GOT3 (cell line): ENCODE measurements at places on chromosomes 7 and 10.

DNA sequence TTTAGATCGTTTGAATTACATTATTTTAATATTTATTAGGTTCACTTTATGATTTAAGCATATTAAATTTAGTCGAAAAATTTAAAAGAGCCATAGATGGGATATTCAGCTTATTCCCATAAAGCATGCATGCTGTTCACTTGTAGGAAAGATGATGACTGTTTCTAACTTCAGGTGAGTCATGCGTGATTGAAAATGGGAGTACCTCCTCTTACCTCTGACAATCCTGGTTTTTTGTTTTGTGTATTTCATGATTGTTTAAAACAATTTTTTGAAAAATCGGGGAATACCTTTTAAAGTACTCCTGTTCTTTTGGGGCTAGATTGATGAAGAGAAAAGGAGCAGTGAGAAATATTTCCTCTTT lies 1.4 kb downstream of the TNKS2 start:
- no peak for DNase-seq

GRCh38 chr10:52818019-52818418 lies 45.4 kb upstream of the MBL2 start:
- no peak for DNase-seq

- no peak for DNase-seq
These were observed 133.6 kb upstream of the RET start for GRCh38 chr10:42943025-42943818.

DNA sequence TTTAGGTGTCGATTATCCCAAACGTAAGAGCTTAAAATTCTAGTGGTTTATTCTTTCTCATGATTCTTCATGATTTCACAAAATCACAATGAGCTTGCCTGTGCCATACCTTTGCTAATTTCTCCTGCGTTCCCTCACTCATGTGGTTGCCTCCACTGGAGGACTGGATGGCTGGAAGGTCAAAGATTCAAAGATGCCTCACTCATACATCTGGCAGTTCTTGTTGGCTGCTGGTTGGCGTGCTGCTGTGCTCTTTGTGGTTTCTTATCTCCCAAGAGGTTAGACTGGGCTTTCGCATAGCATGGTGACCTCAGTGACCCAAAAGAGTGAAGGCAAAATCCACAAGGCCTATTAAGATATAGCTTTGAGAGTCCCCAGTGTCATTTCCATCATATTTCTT lies 877.6 kb upstream of the AUTS2 start:
- DNase-seq: no peak

GRCh38 chr10:122249991-122250750 lies 20.9 kb upstream of the BTBD16 start:
- no peak for DNase-seq

GRCh38 chr10:76049581-76050290 lies 618.3 kb downstream of the LRMDA start:
- DNase-seq: no peak

GRCh38 chr7:106603346-106603745 lies 57.6 kb downstream of the CCDC71L start:
- no peak for DNase-seq

GRCh38 chr7:4739528-4739992 lies 35.9 kb upstream of the AP5Z1 start:
- no peak for DNase-seq

DNA sequence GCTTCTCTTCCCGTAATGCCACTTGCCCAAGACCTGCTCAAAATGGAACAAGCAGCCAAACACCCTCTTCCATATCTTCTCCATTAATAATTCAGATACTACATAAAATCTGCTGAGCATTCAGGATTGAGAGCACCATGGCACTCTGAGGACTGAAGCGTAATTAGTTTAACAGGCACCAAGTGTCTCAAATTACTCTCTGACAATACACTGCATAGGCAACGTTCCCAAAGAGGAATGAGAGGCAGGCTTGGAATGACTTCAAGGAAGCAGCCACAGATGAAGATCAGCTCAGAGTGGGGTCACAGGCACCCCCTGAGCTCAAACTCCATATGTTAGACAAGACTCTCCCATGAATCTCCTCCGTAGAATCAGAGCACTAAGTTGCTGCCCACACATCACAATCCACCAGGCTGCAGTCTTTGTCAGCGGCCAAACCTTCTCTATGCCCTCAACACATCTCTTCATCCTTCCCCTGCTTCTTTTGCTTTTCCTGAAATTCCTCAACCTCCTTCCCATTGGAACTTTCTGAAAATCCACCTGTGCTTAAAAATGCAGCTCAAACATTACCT lies 4.7 kb upstream of the ABLIM1 start:
- no peak for DNase-seq

- DNase-seq: no peak
These were observed 574 bp upstream of the IL6 start for GRCh38 chr7:22726345-22726906.

- DNase-seq: no peak
These were observed 28.6 kb downstream of the PPP3CB start for GRCh38 chr10:73467206-73467605.

DNA sequence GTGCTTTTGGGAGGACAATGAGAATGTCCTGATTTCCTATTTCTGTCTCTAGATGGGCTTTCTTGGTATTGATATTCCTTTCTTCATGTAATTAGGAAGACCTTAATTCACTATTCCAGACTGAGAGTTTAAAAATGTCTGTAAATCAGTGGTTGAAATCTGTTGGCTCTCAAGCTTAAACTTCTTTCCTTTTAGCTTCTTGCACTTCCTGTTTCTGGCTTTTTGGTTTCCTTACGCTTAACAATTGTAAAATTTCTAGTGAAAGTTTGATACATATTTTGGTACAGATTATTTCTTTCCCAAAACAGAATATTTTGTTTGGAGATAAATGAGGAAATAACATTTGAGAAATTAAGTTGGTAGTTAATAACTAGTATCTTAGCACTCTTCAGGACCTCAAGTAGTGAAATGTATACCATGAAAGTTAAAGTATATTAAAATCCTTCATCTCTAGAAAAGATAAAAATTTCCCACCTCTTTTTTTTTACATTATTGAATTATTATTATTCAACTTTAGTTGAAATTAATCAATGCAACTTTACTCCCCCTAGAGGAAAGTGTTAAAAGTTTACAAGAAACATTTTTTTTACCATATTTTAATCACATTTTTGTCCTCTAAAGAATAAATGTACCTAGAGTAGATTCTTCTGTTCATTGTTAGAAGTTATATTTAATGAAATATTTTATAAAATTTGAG lies 137.2 kb downstream of the PHTF2 start:
- DNase-seq: no peak

DNA sequence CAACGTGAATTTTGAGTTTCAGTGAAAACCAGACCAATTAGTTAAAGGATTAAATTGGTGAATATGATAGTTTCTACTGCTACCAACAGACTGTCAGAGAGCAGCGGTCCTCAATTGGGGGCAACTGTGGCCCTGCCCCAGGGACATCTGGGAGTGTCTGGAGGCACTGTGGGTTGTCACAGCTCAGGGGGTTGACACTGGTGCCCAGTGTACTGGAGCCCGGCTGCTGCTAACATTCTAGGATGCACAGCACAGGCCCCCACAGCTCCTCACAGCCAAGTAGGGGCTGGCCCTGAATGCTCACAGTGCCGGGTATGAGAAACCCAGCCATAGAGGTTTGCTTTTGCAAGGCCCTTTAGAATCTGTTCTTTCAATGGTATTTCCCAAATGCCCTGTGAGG lies 84.1 kb upstream of the CXCL12 start:
- DNase-seq: no peak

DNA sequence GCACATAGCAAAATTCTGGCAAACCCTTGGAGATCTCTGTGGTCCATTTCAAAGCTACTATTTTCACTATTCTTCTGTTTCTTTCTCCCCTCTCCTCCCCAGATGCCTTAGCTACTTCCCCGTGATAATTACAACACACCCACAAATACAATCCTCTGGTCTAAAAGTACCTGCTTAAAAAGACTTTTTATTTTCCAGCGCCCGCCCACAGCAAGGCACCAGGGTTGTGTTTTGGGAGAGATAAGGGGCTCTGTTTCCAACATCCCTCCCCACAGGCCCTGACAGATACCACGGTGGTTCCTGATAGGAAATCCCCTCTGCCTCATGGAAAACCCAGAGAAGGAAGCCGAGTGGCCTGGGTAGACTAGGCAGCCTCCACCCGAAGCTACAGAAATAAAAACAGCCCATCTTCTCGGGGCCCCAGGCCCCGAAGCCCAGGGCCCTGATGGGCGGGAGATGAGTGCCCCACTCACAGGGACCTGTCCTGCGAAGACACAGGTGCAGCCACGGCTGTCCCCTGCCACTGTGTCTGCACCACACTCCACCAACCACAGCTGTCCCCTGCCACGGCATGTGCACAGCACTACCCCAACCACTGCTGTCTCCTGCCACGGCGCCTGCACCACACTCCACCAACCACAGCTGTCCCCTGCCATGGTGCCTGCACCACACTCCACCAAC lies 19.7 kb downstream of the CALML5 start:
- no peak for DNase-seq

DNA sequence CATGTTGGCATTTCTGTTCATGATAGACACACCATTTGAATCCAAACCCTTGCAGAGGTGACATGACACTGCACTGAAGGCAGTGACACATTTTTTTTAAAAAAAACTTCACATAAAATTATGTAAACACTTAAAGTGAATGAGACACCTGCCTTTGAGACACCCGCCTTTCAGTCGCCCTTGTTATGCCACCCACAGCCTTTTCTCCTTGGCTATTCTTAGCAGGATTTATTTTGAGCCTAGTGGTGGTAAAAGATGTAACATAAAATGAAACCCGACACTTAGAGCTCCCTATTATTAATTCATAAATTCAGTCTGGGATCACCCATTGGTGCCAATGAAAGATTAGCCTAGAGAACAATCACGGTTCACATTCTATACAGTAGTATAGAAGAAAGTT lies 161.3 kb downstream of the DYNC1I1 start:
- no peak for DNase-seq

DNA sequence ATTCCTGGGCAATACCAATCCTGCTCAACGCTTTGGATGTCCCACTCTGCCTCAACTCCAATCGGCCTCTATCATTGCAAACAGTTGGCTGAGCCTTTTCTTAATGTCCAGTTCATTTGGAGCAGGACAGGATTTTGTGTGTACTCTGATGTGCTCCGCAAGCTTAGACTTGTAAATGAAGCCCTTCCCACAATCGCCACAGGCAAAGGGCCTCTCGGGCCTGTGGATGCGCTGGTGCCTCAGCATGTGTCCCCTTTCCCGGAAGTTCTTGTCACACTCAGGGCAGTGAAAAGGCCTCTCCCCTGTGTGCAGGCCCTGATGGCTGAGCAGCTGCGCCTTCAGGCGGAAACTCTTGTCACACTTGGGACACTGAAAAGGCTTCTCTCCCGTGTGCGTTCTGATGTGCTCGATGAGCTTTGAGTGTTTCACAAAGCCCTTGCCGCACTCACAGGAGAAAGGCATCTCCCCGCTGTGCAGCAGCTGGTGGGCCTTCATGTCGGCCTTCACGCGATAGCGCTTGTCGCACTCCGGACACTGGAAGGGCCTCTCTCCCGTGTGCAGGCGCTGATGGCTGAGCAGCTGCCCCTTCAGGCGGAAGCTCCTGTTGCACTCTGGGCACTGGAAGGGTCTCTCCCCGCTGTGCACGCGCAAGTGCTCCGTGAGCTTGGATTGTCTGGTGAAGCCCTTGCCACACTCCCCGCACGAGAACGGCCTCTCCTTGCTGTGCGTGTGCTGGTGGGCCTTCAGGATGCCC lies 20.0 kb downstream of the ZNF786 start:
- DNase-seq: no peak

GRCh38 chr7:116327752-116328151 lies 117.4 kb downstream of the TES start:
- DNase-seq: no peak

- DNase-seq: no peak
These were observed 214.7 kb downstream of the MAD1L1 start for GRCh38 chr7:2017914-2018568.

GRCh38 chr10:113454341-113455061 lies 98.4 kb upstream of the HABP2 start:
- no peak for DNase-seq

DNA sequence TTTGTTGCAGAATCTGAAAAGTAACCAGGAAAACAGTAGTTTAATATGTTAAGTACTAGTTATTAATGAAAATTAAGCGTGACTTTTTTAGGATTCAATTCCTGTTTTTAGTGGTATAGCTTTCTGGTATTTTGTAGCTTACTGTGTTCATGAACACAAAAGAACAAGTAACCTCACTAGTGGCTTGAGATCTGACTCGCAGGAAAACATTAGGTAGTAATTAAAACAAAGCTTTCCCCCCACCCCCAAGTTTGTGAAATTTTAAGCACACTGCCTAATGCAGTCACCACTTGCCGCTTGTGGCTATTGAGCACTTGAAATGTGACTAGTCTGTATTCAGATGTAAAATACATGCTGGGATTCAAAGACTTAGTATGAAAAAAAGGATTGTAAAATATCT lies 102.5 kb upstream of the RPA3 start:
- no peak for DNase-seq

GRCh38 chr7:101166909-101167644 lies 1.7 kb upstream of the VGF start:
- DNase-seq: no peak

GRCh38 chr7:112743811-112744210 lies 46.4 kb downstream of the TMEM168 start:
- DNase-seq: no peak

DNA sequence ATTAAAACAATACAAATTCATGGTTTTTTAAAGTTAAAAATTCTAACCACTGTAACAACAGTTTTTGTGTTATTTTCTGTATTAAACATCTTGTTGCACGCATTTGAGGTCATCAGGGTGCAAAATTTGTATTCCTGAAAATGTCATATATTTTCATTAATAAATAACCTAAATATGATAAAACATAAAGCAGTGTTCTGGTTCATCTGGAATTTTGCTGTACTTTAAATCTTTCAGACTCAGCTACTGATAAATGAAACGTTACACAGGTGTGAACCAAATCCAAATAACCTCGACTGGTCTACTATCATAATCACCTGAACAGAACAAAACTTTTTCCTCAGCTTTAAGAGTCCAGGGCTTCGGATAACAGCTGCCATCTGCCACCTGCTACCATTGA lies 6.9 kb downstream of the IFIT2 start:
- DNase-seq: no peak

- no peak for DNase-seq
These were observed 6.3 kb downstream of the ZNF503 start for GRCh38 chr10:75395066-75395931.

GRCh38 chr10:5973069-5973468 lies 4.3 kb downstream of the IL15RA start:
- no peak for DNase-seq

DNA sequence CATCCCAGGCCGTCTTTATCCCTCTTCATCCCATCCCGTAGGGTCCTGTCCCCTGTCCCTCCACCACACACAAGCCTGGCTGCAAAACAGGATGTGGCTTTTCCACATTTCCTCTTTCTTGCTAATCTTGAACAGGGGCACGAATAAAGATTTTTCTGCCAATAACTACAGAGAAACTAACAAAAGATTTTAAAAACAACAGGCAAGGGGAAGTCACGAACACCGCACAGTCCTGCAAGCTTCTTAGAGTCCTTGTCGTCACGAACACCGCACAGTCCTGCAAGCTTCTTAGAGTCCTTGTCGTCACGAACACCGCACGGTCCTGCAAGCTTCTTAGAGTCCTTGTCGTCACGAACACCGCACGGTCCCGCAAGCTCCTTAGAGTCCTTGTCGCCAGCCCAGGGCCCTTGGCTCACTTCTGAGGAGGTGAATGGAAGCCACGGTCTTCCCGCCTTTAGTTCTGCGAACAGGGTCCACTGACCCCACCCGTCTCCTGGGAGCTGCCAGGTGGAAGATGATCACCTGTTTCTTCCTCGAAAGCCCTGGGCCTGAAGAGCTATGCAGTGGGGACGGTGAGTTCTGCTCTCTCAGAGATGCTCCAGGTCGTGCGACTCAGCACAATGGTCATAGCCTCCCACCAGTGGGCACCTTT lies 10.3 kb upstream of the INSIG1 start:
- DNase-seq: no peak

GRCh38 chr10:106473129-106473685 lies 691.3 kb downstream of the SORCS1 start:
- no peak for DNase-seq
